ENCODE measurements at places on chromosomes 2 and 18.

- DNase-seq, result no peak
Measured at GRCh38 chr2:60834270-60834717, 47.1 kb upstream of the REL start.

DNA sequence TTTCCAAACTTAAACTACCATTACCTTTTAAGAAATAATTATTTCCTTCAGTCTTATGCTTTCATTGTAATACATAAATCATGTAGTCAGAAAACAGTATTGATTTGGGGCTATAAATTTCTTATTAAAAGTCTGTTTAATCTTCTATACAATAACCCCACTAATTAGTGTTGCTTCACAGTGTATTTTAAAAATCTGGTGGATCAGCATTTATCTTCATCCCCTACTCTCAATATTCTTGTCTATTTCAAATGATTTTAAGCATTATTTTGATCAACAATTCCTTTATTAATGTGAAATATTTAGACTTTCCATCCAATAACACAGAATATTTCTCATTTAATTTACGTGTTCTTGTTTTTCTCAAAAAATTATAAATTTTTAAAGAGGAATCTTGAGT is 32.5 kb upstream of the SDC1 start:
- no peak for DNase-seq

DNA sequence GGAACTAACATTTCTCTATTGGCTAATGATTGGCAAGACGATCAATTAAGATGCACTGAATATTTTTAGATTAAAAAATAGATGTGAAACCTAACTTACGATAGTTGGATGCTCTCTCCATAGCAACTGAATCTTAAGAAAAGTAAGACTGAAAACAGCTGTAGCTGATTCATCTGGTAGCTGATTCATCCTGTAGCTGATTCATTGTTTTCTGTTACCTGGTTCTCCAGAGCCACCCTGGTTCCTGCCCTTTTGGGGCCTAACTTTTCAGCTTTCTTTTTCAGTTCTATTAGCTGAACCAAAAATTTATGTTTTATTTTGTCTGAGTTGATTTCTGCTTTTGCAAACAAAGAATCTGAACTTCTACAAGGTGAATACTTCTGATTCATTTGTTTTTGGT is 22.7 kb upstream of the SPR start:
- no peak for DNase-seq

DNA sequence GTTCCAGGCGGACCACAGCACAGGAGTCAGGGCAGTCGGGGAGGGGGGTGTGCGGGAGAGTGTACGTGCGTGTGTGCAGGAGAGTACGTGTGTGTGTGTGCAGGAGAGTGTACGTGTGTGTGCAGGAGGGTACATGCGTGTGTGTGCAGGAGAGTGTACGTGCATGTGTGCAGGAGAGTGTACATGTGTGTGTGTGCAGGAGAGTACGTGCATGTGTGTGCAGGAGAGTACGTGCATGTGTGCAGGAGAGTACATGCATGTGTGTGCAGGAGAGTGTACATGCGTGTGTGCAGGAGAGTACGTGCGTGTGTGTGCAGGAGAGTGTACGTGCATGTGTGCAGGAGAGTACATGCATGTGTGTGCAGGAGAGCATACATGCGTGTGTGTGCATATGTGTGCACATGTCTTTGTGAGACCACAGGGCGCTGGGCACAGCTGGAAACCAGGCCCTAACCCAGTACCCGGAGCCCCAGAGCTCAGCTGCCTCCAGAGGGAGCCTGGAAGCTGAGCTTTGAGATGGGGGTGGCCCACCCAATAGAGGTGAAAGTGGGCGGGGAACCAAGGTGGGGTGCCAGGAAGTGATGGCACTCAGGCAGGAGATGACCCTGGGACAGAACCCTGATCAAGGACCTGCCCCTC is 13.9 kb upstream of the KLHL30 start:
- DNase-seq, result no peak

DNA sequence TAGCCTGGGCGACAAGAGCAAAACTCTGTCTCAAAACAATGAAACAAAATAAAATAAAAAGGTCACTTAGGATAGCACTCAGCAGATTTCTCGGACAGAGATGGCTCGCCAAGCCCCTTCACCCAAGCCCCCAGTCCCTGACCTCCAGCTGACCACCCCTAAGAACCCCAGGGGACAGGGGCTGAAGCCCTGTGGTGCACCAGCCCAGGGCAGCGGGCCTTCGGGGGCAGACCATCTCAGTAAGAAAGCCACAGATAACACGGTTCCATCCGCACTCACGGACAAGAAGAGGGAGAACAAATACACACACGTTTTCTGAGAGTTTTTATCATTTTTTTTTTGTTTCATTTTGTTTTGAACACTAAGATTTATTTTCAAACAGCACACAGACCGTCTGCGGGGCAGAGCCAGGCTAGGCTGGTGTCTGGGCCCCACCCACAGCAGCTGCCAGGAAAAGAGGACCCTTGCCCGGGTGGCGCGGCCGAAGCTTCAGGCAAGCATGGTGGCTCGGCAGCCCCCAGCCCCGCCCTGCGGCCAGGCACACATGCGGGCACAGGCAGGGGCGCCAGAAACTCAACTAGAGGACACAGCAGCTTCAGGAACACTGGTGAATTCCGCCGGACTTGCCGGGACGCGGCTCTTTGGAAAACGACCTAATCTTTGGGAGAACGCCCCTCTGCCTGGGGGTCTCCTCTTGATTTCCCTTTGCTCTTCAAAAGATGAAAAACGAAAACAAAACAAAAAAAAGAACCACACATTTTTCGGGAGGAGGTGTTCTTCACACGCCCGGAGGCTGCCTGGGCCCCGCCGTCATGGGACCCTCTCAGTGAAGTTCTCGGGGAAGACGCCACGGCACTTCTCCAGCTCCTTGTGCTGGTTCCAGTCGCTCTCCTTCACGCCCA is 59.0 kb downstream of the BIN1 start:
- DNase-seq, result no peak

- DNase-seq, result no peak
Measured at GRCh38 chr2:44789971-44790721, 151.4 kb upstream of the SIX3 start.

GRCh38 chr2:222655787-222656525 is at the start of gene FARSB:
Gene FARSB (minus strand): TSS chr2:222656092. CDS start chr2:222656073, 19 bp downstream.
- peak; percentile 89 for DNase-seq

DNA sequence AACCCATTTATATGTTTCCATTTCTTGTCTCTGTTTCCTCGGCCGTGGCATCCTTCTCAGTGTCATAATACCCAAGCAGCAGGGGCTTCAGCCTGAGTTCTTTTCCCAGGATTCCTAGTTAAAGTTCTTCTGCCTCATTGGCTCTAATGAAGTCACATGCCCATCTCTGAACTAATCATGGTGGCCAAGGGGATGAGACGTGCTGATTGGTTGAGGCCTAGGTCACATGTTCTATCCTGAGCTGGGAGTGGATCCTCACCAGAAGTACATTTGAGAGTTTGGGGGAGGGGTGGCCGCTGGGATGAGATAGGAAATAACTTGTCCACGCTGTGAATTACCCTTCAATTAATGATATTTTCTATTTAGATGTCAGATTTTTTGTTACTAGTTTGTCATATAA is 3.8 kb upstream of the UGT1A5 start:
- DNase-seq, result no peak

DNA sequence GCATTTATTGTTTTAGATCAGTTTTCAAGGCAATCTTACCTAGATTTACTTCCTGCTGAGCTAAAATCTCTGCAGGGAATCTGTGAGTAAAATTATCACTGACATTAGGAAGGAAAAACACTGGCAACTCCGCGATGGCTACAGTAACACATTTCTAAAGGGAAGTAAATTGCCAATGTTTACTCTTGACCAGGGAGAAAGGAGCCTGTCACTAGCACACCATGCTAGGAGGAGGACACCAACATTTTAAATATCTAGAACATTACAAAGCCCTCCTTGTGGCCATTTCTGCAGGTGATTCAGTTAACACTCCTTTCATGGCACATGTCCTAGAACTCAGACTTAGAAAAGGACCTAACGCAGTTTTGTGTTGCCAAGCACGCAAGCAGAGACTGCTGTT is 58.4 kb downstream of the TCF4 start:
- DNase-seq, result no peak

DNA sequence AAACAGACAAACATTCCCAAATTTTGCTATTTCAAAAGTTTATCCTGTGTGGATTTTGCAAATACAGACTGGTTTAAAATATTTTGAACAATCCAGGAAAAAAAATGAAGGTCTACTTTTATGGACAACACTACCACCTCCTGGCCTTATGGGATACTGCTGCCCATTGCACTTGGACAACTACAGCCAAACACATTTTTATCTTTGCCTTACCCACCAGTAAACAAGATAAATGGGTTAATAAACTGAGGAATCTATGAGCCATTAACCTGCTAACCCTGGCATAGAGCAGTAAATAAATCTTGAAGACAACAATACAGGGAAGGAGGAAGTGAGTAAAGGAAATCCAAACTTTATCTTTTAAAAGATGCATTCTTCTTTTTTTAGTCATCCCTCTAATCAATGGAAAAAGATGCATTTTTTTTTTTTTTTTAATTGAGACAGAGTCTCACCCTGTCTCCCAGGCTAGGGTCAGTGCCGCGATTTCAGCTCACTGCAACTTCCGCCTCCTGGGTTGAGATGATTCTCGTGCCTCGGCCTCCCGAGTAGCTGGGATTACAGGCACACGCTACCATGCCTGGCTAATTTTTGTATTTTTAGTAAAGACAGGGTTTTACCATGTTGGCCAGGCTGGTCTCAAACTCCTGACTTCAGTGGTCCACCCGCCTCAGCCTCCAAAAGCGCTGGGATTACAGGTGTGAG is 2.1 kb upstream of the SPIRE1 start:
- no peak for DNase-seq

DNA sequence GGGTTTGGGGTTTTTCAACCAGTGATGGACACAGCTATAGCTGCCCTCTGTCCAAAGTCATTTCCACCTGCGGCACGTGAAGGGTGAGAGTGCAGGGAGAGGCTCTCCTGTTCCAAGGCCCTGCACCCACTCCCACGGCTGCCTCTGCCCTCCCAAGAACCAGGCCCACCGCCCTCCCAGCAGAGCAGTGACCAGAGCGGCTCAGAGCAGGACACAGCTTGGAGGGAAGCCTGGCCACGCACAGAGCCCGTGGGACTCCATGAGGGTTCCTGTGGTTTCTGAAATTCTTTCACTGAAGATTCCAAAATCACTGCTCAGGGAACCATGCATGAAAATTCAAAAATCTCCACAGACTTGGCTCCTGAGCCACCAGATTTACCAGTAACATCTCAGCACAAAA is 67.3 kb upstream of the SALL3 start:
- no peak for DNase-seq

DNA sequence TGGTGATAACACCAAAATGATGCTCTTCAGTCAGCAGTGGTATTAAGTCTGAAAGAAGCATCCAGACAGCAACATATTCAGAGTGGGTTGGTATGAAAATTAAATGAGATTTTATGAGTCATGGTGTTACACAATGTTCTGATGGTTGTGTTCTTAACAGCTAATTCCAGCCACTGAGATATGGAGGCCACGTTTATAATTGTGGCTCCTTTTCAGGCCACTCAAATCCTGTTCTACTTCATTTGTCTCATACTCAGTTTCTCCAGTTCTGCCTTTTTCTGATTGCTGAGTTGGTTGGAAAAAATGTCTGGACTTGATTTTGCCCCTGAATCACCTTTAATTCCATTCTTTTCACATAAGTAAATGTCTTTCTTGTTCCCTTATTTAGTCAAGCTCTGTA is 162.7 kb upstream of the COL3A1 start:
- DNase-seq, result no peak

DNA sequence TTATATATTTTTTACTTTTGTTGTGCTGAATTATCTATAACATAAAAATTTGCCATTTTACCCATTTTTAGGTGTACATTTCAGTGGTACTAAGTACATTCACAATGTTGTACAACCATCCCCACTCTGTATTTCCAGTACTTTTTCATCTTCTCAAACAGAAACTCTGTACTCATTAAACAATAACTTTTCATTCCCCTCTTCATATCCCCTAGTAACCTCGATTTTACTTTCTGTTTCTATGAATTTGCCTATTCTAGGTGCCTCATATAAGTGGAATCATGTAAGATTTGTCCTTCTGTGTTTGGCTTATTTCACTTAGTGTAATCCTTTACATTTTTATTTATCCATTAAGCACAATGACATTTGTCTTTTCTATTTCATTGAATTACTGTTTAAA is 51.3 kb downstream of the GTF2A1L start:
- DNase-seq, result no peak

GRCh38 chr2:170362313-170362870 is 184.4 kb downstream of the MYO3B start:
- no peak for DNase-seq

DNA sequence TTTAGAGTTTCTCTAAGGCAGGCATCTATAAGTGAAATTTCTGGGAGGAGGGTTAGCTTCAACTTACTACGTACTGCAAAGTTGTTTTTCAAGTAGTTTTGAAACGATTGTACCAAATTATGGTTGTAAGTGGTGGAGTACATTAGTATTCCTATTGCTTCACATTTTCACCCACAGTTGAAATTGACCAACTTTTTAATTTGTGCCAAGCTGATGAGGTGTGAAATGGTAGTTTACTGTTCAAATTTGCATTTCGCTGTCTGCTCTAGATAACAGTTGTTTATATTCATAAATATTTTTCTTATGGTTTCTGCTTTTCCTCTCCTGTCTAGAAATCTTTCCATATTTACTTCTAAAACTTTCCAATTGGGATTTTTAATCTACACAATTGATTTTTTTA is 18.6 kb downstream of the NPC1 start:
- DNase-seq, result no peak

- no peak for DNase-seq
Measured at GRCh38 chr2:142234741-142235140, 103.9 kb upstream of the LRP1B start.

DNA sequence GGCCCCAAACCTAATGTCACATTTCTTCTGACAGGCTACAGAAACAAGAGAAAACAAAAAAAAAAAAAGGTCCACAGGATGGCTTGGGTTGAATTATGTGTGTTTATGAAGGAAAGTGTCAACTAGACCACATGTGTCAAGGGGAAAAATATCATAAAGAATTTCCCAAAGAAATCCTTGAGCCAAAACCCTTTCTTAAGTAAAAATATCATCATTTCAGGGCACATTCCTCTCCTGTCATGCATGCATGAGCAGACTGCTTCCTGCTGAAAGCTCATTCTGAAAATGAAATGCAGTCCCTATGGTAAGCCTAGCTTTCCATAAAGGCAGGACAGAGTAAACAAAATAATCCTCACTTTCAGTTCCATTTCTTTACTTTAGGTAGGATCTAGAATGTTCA is 85.7 kb upstream of the RBBP8 start:
- DNase-seq, result no peak

DNA sequence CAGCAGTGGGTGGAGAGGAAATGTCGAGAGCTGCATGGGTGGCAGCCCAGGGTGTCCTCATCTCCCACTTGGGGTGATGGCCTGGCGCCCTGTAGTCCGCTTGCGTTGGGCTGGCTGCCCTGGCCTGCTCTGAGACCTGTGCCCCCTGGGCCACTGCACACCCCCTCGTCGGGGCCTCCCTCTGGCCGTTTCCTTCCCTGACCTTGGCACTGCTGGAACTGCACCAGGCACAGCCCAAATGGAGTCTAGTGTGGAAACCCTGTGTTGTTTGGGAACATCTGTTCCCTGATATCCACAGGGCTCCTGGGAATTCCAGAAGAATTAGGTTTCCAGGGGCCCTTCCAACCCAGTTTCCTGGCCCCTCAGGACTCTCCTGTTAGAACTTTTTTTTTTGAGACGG is 13.9 kb downstream of the EFHD1 start:
- DNase-seq, result no peak

GRCh38 chr2:221156062-221156734 is 415.9 kb downstream of the EPHA4 start:
- no peak for DNase-seq

- DNase-seq, result no peak
Measured at GRCh38 chr2:138155304-138155703, 191.0 kb downstream of the HNMT start.
